ENCODE measurements at places on chromosomes 13 and 19. TPM values are rescaled to one million over a fixed set of nuclear protein-coding genes. Genes with fewer than 3 reads are reported as not detected.

TNFSF9 gene
- 60.2 TPM for total RNA-seq

ZNF541 gene
- total RNA-seq, result not detected

ZNF580 gene
- 17.4 TPM for total RNA-seq

ZNF8 gene
- 5.2 TPM for total RNA-seq

ACP7 gene
- total RNA-seq, result not detected

MAMSTR gene
- 0.37 TPM for total RNA-seq

FFAR3 gene
- not detected for total RNA-seq
